CD4-positive, alpha-beta T cell treated with Interleukin-10 for 1 hour (primary cell): ENCODE measurements at places on chromosomes 12 and 14.

- no peak for DNase-seq
Measured at GRCh38 chr14:97538749-97539410, 741.7 kb downstream of the VRK1 start.

- no peak for DNase-seq
Measured at GRCh38 chr12:68514807-68515411, 95.8 kb upstream of the RAP1B start.

DNA sequence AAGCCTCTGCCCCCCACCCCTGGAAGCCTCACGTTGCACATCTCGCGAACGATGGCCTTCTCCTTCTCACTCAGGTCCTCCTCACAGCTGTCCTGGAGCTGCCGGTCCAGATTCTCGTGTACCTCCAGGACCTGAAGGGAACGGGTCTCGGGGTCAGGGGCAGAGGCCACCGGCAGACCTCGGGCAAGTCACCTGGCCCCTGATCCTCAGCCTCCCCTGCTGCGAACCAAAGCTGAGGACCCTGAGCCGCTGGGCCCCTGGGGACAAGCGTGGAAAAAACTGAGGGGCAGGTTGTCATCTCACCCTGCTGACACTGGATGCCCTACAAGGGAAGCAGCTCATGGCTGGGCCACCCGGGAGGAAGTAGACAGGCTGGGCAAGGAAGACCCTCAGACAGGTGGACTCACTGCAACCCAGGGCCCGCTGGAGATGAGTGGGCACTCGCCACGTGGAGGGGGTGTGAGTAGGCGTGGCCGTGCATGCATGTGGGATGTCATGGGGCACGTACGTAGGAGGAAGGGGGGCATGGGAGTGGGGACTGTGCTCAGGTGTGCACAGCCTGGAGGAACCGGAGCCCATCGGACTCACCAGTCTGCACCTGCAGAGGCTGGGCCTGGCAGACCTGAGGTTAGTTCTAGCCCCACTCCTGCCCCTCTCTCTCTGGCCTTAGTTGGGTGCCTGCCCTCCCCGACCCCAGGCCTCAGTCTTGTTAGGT lies 35.1 kb downstream of the CCNK start:
- DNase-seq, result no peak

GRCh38 chr12:1662761-1663439 lies 28.0 kb upstream of the ADIPOR2 start:
- DNase-seq, result peak; percentile 34

DNA sequence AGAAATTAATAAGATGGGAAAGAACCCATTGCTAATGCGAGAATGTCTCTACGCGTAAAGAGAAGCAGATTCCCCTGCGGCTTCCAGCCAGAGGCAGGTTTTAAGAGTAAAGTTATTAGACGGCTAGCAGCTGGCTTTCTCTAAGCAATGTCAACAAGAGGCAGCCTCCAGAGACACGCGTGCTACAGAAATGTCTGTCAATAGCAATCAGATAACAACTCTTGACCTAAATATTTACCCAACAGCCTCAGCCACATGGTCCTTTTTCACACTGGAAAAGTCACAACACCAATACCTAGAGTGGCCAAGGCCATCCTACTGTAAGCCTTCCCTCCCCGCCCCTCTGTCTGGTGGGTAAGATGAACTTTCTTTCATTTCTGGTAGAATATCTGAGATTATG lies 146.0 kb upstream of the SFSWAP start:
- no peak for DNase-seq

GRCh38 chr14:68144051-68144681 lies 324.6 kb downstream of the RAD51B start:
- DNase-seq, result no peak

DNA sequence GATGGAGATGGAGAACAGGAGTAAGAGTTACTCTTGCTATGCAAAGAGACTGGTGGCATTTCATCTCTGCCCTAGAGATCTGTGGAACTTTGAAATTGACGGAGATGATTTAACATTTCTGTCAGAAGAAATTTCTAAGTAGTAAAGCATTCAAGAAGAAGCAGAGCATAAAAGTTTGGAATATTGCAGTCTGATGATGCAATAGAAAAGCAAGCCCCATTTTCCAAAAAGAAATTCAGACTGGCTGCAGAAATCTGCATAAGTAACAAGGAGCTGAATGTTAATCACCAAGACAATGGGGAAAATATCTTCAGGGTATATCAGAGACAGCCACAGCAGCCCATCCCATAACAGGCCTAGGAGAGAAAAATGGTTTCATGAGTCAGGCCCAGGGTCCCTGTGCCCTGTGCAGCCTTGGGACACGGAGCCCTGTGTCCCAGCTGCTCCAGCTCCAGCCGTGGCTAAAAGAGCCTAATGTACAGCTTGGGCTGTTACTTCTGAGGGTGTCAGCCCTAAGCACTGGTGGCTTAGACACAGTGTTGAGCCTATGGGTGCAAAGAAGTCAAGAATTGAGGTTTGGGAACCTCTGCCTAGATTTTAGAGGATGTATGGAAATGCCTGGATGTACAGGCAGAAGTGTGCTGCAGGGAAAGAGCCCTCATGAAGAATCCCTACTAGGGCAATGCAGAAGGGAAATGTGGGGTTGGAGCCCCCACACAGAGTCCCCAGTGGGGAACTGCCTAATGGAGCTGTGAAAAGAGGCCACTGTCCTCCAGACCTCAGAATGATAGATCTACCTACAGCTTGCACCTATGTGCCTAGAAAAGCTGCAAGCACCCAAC lies 616.6 kb downstream of the SLC16A7 start:
- DNase-seq, result no peak

- no peak for DNase-seq
Measured at GRCh38 chr12:127052511-127053232, 1214.3 kb upstream of the TMEM132C start.

- no peak for DNase-seq
Measured at GRCh38 chr12:83665634-83666218, 979.0 kb downstream of the TMTC2 start.

GRCh38 chr12:62781136-62781880 lies 153.6 kb downstream of the PPM1H start:
- DNase-seq, result no peak

GRCh38 chr12:93167331-93167730 lies 210.4 kb upstream of the NUDT4 start:
- DNase-seq, result no peak

DNA sequence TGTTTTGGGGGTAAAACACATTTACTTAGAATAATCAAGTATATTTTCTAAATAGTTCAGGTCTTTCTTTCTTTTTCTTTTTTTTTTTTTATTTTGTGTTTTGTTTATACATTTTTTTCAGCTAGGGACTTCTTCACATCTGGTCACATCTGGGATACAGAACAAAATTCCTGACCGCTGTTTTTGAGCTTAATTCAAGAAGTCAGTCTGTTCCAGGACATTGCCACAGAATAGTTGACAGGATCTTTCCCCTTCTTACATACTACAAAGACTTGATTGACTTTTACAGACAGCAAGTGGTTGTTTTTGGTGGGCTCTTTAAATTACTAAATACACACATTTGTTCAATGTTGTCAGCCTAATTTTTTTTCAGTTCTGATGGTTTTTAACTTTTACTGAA lies 41.8 kb upstream of the DCN start:
- DNase-seq, result no peak

DNA sequence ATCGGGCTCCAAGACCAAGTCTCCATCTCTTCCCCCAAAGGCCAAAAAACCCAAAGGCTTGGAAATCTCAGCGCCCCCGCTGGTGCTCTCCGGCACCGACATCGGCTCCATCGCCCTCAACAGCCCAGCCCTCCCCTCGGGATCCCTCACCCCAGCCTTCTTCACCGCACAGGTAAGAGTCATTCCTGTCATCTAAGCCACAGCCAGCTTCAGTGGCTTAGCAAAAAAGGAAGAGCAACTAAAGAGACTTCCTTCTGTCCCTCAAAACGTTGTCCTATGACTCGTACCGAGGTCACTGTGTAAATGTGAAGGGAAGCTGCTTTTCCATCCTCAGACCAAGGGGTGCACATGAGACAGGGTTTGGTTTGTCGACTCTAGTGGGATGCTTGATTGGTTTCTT lies 53.4 kb downstream of the ELK3 start:
- DNase-seq, result no peak

DNA sequence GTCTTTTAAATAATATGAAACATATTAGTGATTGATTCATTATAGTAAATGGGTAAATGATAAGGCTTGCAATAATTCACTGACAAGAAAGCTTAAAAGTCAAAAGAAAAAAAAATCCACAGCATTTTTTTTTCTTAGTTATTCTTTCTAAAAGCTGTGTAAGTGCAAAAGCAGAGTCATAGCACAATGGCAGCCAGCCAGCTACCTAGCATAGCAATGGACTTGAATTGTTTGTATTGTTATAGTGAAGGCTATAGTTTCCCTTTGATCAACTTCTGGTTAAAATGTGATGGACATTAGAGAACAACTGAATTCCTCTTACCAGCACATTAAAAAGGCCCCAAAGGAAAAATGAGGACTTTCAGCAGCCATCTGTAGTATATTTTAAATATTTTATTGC lies 232.1 kb downstream of the NAV3 start:
- DNase-seq, result no peak

DNA sequence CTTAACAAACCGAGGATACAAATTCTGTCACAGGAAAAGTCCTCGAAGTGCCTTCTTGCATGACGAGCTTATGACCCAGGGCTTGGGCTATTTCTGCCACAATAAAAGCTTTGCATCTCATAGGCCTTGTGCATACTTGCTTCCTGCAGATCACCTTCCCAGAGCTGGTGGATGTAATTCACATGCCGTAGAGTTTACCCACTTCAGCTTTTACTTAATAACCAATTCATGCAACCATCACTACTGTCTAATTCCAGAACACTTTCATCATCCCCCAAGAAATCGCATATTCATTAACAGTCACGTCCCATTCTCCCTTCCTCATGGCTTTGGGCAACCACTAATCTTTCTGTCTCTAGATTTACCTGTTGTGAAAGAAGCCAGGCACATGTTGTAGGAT lies 9.0 kb upstream of the BDKRB1 start:
- DNase-seq, result no peak

- DNase-seq, result no peak
Measured at GRCh38 chr12:26044592-26044991, 80.2 kb downstream of the BHLHE41 start.

- DNase-seq, result no peak
Measured at GRCh38 chr14:99245564-99246511, 26.2 kb downstream of the BCL11B start.

DNA sequence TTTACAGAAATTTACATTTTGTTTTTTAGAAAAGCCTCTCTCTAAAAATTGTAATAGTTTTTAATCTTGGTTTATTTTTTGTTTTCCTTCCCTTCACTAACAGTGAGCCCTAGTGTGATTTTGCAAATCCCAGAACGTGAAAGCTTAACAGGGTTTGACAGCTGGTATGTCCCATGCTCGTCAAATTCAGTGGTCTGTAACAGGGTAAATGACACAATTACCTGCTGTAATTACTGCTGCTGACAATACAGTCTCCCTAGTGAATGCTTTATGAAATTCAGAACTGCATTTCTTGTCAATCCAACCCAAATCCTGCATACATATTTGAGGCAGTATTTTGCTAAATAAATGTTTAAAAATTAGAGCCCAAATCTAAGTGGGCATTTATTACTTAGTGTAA lies 249.2 kb downstream of the NELL2 start:
- DNase-seq, result no peak

GRCh38 chr12:69534389-69534822 lies 50.9 kb upstream of the CCT2 start:
- peak; percentile 12 for DNase-seq

GRCh38 chr14:25001156-25001555 lies 48.8 kb downstream of the STXBP6 start:
- DNase-seq, result no peak

GRCh38 chr12:3389986-3390385 lies 101.0 kb upstream of the PRMT8 start:
- DNase-seq, result no peak

DNA sequence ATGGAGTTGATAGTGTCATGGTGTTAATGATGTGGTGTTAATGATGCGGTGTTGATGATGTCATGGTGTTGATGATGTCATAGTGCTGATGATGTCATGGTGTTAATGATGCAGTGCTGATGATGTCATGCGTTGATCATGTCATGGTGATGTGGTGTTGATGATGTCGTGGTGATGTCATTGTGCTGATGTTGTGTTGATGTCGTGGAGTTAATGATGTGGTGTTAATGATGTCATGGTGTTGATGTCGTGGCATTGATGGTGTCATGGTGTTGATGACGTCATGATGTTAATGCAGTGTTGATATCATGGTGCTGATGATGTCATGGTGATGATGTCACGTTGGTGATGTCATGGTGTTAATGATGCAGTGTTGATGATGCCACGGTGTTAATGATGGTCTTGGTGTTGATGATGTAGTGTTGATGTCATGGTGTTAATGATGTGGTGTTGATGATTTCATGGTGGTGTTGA lies 49.1 kb upstream of the RIMBP2 start:
- DNase-seq, result no peak
